ENCODE measurements at places on chromosomes 7 and 10.

DNA sequence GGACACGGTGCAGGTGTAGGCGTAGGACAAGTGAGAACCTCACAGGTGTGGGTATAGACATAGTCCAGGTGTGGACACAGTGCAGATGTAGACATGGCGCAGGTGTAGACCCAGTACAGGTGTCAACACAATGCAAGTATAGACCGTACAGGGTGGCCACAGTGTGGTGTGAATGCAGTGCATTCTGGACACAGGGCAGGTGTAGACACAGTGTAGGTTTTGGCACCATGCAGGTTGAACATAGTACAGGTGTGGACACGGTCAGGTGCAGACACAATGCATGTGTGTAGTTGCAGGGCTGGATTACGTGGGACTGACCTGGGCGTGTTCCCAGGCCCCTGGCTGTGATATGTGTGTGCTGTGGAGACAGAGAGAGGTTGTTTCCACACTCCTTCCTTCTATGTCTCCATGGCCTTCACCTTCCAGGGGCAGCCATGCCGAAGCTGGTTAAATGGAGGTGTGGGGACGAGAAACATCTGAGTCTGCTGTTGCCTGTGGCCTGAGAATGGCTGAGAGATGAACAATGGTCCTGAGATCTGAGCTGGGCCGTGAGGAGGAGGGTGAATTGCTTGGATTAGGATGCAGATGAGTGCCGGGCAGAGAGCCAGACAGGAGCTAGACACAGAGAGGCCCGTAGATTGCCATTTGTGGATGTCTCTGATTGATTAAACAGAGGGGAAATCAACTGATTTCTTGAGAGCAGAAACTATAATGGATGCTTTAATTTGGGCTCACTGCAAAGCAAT lies 343.9 kb upstream of the SHH start:
- no peak for DNase-seq

DNA sequence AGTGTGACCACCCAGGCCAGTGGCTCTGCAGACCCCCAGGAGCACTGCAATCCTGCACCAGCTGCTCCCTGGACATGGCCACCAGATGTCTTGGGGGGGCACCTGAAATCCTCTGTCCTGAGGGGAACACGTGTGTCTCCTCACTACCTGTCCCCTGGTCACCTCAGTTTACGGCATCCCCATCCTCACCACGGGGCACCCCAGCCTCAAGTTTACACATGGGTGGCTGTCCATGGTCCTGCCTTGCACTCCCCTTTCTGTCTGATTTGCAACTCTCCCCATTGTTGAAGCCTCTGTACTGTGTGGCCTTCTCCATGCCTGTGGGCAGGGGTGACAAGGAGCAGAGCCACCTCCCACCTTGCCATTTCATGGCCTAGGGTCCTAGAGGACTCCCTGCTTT lies 67.2 kb downstream of the RAMP3 start:
- no peak for DNase-seq

DNA sequence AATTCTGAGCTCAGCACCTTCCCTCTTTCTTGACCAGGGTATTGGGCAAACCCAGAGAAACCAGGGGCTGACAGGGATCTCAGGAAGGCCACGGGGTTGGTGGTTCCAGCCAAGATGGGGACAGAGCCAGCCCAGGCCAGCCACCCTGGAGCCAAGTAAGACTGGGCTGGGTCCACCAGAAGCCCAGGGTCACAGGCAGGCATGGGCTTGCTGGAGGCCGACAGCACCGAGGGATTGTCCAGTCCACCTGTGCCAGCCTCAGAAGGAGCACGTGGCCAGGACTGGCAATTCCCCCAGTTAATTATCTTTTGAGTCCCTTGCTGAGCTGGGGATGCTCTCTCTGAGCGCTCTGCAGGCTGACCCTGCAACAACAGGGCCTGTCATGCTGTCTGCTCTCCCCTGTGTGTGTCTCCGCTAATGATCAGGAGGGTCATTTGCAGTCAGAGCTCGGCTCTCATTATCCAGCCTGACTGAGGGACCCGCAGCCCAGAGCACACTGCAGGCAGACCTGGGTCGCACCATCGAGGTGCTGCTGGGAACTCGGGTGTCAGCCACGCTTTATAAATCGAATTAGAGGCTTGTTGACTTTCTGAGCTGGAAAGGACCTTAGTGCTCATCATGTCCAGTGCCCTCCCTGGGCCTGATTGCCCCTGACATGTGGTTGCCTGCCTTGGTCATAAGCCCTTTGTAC lies 69.5 kb upstream of the PPIF start:
- no peak for DNase-seq

DNA sequence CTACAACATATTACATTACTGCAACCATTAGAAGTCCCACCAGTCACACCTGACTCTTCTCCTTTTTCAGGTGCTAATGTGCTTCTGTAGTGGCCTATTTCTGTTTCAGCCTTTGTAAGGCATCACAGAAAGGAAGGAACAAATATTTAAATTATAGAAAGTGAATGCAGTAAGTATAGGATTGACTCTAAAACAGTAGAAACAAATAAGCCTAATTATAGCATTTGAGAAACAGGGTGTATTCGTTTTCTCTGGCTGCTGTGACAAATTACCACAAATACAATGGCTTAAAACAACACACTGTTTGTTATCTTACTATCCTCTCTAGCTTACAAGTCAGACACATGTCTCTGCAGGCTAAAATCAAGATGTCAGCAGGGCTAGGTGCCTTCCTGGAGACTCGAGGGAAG lies 69.4 kb downstream of the CCSER2 start:
- no peak for DNase-seq
